Left ventricle myocardium superior (tissue), 1 donor: ENCODE measurements at places on chromosomes 16 and 17. TPM values are rescaled to one million over a fixed set of nuclear protein-coding genes. Genes with fewer than 3 reads are reported as not detected.
A peak's percentile ranks its signal among the peaks of the same experiment; 100 is the strongest.

DNA sequence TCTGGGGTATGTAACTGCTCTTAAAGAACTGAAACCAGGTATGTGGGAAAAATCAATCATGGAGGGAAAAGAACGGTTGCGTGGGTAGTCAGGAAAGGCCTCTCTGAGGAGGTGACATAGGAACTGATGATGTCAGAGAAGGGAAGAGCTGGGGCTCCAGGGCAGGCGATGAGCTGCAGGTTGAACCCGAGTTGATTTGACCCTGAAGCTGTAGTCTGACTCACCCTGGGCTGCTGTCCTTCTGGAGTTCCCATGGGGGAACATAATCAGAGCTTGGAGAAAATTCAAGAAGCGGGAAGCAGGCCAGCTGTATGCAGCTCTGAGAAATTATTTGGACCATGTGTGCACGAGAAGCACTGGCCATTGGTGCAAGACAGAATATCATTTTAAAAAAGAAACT, 16.7 kb downstream of the SLC6A2 start:
- DNase-seq: peak; percentile 50

GRCh38 chr16:13041646-13042290, 140.4 kb downstream of the SHISA9 start:
- DNase-seq: no peak

YPEL3 gene
- total RNA-seq: 66.0 TPM

ZNF689 gene
- total RNA-seq: 4.8 TPM

DNA sequence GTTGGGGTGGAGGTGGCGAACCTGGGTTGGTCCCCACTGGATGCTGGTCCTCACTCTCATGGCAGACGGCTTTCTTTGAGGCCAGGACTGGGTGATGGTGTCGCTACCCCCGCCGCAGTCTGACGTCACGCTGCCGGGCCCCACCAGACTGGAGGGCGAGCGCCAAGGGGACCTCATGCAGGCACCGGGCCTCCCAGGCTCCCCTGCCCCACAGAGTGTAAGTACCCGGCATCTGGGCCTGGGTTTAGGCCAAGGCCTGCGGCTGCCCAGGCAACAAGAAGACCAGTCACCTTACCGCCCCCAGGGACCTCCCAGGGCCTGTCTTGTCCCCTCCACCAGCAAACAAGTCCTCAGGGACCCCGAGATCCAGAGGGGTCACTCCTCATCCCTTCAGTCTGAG, 17.7 kb downstream of the FOXN1 start:
- no peak for DNase-seq

MFAP4 gene
- total RNA-seq: 34.8 TPM

GRCh38 chr17:48577946-48578615, at the start of gene HOXB4:
TSS of gene HOXB4 (minus strand) at chr17:48578350. CDS start at chr17:48578319, 31 bp downstream.
- peak; percentile 74 for DNase-seq

FAM171A2 gene
- total RNA-seq: 0.72 TPM

CCL8 gene
- 0.40 TPM for total RNA-seq

GAS2L2 gene
- total RNA-seq: 0.27 TPM
